ENCODE measurements at places on chromosomes 12 and 14.
A peak's percentile ranks its signal among the peaks of the same experiment; 100 is the strongest.

- DNase-seq: no peak
These were observed 16.2 kb upstream of the NOP2 start for GRCh38 chr12:6584293-6584692.

- no peak for DNase-seq
These were observed 30.9 kb upstream of the IRF2BPL start for GRCh38 chr14:77059276-77059915.

DNA sequence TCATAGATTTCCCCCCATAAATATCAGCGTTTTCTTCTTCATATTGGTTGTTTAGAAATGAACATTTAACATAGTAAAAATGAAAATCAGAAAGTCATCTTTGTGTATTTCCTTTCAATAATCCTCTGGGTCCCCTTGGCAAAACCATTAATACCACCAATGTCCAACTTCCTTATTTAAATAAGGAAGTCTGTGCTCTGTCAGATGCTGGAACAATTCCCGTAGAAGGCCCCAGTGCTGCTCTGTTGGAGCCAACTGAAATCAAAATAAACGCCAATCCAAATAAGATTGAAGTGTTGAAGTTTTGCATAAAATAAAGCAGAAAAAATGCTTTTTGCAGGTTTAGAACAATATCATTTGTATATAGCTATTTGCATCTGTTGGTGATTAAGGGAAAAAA lies 93.1 kb downstream of the PPM1H start:
- no peak for DNase-seq

DNA sequence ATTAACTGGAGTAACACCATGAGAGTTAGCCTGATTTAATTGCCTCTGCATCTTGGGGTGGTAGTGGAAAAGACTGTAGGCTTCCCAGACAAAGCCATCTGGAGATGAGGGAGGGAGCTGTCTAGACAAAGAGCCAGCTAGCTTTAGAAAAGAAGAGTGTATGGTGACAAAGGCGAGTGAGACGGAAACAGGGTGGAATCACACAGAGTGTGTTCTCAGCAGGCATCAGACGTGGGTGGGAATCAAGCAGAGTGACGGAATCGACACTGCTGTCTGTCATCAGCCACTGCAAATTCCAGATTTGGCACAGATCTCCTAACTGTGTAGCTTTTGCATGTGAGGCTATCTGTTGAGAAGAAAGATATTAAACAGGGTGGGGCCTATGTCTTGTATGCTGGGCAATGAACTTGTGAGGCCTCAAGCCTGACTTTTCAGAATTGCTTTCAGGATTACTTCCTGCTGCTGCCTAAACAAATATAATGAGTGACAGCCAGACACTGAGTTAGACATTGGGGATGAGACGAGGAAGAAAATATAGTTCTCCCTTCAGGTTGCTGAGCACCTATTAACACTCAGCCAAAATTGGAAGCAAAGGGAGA lies 236.5 kb upstream of the GRIP1 start:
- DNase-seq: no peak

- DNase-seq: no peak
These were observed 745.5 kb downstream of the TMTC2 start for GRCh38 chr12:83432176-83432719.

DNA sequence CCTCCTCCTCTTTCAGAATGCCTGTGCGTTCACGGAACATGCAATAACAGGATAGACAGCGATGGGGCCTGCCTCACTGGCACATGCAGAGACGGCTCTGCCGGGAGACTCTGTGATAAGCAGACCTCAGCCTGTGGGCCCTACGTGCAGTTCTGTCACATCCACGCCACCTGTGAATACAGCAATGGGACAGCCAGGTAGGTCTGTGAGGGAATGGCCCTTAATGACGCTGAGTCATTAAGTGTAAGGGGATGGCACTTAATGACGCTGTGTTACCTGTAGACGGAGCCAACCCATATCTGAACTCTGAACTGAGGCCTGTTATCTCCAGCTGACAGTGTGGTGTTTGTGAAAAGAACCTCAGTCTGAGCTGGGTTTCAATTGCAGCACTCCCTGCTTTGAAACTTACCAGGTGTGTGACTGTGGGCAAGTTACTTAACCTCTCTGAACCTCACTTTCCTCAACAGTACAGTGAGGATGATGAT lies 86.9 kb downstream of the STAB2 start:
- no peak for DNase-seq

DNA sequence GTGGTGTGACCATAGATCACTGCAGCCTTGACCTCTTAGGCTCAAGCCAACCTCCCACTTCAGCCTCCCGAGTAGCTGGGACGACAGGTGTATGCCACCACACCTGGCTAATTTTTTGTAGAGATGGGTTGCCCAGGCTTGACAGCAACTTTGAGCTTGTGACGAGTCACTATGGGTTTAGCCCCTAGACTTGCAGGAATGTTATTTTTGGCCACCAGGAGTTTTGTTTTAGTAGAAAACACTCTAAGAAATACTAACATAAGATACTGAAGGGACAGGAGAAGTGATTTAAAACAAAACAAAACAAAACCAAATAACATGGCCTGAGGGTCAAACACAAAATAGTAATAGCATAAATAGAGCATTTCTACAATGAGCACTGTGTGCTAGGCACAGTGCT lies 26.4 kb downstream of the SETD3 start:
- no peak for DNase-seq

- peak; percentile 63 for DNase-seq
These were observed 672 bp downstream of the RDH11 start for GRCh38 chr14:67694791-67695393.

- DNase-seq: no peak
These were observed 55.4 kb downstream of the SLCO1B3 start for GRCh38 chr12:20865873-20866272.

GRCh38 chr12:7108003-7108795 lies 815 bp downstream of the C1RL start:
- DNase-seq: peak; percentile 76

DNA sequence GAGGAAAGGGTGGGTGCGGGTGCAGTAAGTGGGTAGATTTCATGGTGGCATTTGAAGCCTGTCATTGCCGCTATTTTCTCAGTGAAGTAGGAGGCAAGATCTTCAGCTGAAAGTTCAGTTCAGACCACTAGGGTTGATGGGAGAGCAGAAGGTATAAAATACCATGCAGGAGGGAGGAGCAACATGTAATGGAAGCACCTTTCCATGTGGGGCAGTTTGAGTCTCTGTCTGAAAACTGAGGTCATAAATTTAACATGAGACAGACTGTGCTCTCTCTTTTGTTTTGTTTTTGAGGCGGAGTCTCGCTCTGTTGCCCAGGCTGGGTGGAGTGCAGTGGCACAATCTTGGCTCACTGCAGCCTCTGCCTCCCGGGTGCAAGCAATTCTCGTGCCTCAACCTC lies 22.7 kb downstream of the LRRC74A start:
- DNase-seq: no peak

DNA sequence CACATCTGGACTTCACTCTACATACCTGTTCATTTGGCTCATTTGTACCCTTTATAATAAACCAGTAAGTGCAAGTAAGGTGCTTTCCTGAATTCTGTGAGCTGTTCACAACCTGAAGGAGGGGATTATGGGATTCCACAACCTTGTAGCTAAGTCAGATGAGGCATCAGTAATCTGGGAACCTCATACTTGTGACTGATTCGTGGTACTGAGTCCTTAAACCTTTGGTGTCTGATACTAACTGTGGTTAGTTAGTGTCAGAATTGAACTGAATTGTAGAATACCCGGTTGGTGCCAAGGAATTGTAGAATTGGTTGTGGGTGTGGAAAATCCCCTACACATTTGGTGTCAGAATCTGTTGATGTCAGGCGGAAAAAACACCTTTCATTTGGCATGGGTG lies 83.4 kb downstream of the TMX1 start:
- no peak for DNase-seq

GRCh38 chr12:57109207-57110103 lies 1.7 kb downstream of the STAT6 start:
- DNase-seq: no peak

- DNase-seq: no peak
These were observed 170.6 kb upstream of the STXBP6 start for GRCh38 chr14:25220514-25220913.

GRCh38 chr12:76636121-76636692 lies 76.6 kb upstream of the OSBPL8 start:
- no peak for DNase-seq

DNA sequence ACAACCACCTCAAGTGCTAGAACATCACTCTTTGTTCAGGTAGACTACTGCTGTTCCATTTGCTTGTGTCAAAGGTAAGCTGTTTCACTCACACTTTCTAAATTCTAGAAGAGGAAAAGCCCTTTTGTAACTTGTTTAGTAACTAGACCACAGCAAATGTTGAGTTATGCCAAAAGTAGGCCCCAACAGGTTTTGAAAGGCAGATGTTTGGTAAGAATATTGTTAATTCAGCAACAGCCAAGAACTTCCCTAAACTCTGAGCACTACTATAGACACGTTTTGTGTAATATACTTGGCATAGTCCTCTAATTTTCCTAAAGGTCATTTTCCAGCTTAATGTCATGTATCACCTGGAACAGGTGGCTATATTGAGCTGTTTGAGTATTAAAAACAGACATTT lies 79.0 kb downstream of the DCAF5 start:
- no peak for DNase-seq

DNA sequence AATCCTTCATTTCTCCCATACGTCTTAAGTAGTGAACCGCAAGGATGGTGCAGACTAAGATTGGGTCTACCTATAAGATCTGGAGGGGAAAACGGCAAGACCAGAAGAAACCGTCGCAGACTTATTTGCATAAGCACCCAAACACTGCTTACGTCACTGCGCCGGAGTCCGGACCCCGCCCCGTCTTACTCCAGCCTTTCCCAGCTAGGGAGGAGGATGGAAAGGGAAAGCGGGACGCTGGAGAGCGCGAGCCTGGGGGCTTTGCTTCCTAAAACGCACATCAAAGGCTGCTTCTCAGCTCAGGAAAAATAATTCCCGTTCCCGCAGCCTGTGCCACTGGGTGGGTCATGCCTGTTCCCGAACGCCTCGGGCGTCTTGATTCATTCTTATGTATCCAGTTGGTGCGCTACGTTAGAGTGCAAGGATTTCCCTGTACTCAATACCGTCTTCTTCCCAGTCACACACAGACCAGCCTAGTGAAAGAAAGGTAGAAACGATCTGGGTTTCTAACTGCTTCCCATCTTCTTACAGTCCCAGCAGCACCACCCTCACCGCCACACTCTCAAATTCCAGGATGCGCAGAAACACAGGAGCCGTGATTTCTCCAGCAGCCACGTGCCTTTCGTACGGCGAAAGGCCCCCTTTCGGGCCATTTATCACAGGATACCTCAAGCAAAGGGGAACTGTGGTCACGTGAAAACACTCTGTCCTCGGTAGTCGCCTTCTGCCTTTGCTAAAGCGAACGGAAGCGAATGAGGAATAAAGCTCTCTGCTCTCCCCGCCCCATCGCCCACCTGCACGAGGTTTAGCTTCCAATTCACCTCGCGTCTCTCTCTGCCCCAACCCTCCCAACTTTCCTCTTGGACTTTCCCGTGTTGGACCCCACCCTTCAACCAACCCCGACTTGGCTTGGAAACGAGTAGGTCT lies 1.1 kb downstream of the SLC6A15 start:
- no peak for DNase-seq

DNA sequence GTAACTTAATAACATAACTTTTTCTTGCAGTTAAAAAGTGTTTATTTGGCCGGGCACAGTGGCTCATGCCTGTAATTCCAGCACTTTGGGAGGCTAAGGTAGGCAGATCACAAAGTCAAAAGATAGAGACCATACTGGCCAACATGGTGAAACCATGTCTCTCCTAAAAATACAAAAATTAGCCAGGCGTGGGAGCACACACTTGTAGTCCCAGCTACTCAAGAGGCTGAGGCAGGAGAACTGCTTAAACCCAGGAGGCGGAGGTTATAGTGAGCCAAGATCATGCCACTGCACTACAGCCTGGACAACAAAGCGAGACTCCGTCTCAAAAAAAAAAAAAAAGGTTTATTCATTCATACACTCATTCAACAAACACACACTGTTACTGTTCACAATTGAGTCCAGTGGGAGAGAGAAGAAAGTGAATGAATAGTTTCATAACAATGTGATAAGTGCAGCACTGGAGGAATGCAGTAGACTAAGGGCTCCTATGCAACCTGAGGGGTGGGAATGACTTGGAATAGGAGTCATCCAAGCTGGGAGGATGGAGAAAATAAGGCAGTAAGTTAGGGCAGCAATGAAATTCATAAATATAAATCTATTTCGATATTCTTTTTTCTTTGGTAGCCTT lies 19.8 kb downstream of the DAD1 start:
- DNase-seq: no peak

- peak; percentile 76 for DNase-seq
These were observed 5.8 kb downstream of the WSB2 start for GRCh38 chr12:118055144-118055557.

DNA sequence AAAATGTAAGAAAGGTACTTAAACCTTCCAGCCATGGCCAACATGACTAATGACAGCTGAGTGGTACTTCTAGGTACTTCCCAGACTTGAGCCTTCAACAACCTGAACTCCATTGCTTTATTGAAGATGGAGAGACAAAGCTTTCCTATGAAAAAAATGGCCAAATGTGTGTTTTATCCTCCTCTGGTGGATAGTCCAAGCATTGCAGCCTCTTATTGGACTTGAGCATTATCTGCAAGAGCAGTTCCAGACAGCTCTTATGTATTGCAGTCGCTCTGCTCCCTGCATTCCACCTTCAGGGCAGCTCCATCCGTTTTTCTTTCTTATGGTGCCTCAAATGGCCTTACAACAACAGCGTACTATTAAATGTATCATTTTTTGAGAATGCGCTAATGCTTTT lies 588.2 kb downstream of the NRXN3 start:
- no peak for DNase-seq

DNA sequence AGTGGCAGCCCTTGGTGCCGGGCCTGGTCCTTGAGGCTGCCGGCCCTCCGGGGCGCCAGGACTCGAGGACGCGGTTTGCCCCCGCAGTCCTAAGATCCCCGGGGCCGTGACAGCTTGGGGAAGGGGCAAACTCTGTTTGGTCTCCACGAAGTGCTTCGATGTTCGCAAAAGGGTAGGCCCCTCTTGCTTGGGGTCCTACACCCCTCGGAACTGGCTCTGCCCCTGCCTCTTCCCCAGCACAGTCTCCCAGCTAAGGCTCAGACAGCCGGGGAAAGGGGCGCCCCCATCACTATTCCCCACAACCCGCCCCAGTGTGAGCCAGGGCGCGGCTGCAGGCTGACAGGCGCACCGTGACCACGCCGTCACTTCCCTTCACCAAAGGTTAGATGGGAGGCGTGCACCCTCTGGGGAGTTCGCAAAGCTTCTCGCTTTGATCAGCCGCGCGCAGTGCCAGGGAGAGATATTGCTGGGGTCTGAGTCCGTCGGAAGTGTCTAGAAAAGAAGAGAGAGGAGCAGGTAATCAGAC lies 7.2 kb upstream of the OTX2 start:
- DNase-seq: no peak

Measured in activated T-cell treated with anti-CD3 and anti-CD28 coated beads for 48 hours (primary cell).